Right ventricle myocardium inferior (tissue), 1 donor: ENCODE measurements at places on chromosomes 6 and 20. TPM values are rescaled to one million over a fixed set of nuclear protein-coding genes. Genes with fewer than 3 reads are reported as not detected.

Gene MEA1
- total RNA-seq = 32.1 TPM

Gene DEF6
- 2.8 TPM for total RNA-seq

Gene SIRPB1
- total RNA-seq = 0.68 TPM

Gene NTSR1
- not detected for total RNA-seq

Gene KCNS1
- not detected for total RNA-seq

Gene LGSN
- total RNA-seq = not detected
